ENCODE measurements at places on chromosomes 6 and 20.

- no peak for DNase-seq
Measured at GRCh38 chr6:41713650-41714291, 21.6 kb downstream of the TFEB start.

- DNase-seq = no peak
Measured at GRCh38 chr6:42239333-42239732, 21.7 kb upstream of the MRPS10 start.

- DNase-seq = no peak
Measured at GRCh38 chr6:129661536-129662405, 48.2 kb downstream of the ARHGAP18 start.

- DNase-seq = no peak
Measured at GRCh38 chr6:45789238-45789637, 226.4 kb downstream of the CLIC5 start.

GRCh38 chr6:90787446-90787845, 200.6 kb upstream of the MAP3K7 start:
- no peak for DNase-seq

DNA sequence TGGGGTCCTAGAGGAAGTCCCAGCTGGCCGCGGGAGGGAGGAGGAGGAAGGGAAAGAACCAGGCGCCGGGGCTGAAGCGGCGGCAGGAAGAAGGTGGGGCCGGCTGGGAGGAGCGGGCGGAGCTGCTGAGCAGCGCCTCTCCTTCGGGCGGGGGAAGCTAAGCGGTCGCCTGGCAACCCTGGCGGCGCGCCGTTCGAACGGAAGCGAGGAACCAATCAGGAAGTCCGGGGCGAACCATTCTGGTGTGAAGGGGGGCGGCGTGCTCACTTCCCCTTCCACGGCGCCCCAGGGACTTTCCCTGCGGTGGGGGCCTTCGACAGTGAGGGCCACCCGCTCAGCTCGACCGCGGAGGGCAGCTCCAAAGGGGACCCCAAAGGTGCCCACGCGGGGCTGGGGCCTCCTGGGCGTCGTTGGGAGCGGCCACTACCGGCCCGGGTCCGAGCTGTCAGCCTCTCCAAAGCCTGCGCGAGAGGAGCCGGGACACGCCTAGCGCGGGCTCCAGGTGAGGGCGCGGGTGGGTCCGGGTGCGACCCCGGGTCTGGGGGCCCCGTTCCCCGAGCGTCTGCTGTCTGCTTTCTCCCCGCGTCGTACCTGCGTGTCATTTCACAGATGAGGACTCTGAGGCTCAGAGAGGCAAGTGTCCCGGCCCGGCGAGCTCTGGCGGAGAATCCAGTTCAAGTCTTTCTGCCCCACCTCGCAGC, at the start of gene FAM110A:
FAM110A (plus strand) TSS at position 266 of the 701 bp plus-strand sequence. CDS start 11,090 bp downstream, outside the sequence.
- DNase-seq = peak; percentile 93

DNA sequence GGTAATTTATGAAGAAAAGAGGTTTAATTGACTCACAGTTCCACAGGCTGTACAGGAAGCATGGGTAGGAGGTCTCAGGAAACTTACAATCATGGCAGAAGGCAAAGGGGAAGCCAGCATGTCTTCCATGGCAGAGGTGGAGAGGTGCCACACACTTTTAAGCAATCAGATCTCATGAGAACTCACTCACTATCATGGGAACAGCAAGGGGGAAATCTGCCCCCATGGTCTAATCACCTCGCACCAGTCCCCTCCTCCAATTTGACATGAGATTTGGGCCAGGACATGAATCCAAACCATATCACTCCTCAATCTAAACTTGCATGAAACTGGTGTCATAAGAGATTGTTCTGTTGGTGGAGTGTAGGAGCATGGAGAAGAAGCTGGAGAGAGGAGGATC, 51.6 kb upstream of the CCN6 start:
- no peak for DNase-seq

- DNase-seq = no peak
Measured at GRCh38 chr6:5112066-5112799, 27.1 kb downstream of the PPP1R3G start.

DNA sequence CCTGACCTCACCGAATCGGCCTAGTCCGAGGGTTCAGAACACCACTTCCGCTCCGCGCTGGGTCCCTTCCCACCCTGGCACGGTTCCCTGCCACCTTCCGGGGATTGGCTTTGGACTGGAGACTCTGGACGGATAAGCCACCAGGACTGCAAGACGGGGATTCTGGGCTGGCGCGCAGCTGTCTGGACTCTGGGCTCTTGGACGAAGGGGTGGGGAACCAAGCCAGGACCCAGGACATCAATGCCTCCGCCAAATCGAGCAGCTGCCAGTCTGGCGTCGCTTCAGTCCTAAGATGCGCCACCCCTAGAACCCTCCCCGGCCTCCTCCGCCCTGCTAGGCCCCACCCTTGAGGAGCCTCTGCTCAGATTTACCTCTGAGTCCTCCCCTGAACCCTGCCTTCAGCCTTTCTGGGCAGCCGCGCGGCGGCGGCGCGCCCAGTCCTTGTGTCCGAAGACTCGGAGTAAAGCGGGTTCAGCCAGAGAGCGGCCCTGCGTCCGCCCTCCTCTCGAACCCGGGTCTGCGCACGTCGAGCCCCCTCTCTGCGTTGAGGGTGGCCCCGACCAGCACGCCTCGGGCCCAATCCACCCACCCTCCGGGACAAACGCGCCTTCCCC, 1.2 kb downstream of the KCNK17 start:
- DNase-seq = no peak

GRCh38 chr6:108091288-108091687, 16.7 kb upstream of the OSTM1 start:
- DNase-seq = no peak

GRCh38 chr20:23509247-23509913, 18.5 kb downstream of the CST8 start:
- DNase-seq = peak; percentile 57

DNA sequence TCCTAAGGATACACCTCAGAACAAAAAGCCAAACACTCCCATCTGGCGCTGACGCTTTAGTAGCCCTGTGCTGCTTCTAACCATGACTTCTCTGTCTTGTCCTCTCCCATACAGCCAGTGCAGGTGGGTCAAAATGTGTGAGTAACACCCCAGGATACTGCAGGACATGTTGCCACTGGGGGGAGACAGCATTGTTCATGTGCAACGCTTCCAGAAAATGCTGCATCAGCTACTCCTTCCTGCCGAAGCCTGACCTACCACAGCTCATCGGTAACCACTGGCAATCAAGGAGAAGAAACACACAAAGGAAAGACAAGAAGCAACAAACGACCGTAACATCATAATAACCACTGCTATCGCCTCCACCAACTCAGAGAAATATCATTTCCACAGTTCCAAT, 1.4 kb downstream of the DEFB132 start:
- no peak for DNase-seq

DNA sequence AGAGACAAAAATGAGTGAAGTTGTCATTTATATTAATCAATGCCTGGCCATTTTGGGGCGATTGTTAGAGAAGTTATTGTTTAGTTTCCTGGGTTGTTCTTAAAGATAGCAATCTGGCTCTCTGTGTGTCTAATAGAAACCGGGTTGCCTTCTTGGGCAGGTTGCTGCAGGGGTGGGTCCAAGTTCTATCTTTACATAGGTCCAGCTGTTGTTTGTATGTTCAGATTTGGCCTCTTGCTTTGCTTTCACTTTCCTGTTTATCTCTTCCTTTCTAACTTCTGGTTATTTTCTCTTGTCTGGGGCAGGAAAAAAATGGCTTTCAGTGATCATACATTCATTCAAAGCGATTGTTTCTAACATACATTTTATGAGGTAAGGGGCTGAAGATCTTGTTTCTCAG, 128.4 kb upstream of the NOX3 start:
- DNase-seq = no peak

DNA sequence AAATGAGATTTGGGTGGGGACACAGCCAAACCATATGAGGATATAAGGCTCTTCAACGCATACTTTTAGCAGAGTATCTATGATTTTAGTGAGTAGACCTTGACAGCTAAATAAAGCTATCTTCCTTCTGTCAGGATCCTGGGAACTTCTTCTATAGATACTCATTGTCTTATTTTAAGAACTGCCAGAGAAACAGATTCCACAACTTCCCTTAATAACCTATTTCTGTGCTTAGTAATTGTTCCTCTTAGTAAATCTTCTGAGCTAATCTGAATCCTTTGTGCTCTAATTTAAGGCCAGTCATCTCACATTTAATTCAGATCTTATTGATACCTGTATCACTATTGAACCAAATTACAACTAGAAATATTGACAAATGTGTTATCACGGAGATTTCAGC, 64.0 kb upstream of the CEP85L start:
- no peak for DNase-seq

DNA sequence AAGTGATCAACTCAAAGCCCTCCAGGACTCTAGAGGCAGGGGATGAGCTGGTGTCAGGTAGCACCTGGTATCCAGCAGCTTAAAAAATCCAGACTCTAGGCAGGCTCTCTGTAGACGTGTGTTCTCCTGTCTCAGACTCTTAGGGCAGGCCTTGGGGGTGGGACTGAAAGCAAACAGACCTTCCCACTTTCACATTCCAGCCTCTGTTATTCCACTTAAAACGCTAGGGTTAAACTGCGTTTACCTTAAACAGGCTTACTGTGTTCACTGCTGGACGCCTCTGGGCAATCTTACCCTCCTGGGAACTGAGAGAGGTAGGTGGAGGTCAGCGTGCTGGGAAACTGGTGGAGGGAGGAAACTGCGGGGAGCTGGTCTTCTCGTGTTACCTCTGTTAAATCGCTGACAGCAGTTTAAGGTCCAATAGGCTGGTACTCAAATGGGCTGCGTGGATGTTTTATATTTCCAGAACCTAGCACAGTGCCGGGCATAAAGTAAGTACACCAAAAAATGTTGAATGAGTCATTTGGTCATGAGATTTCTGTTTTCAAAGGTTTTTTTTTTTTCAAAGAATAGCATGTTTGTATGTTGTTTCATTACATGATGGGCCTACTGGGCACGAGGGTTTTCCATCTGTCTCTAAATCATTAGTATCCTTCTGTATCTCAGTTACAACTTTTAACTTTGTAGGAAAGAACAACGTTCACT, at the start of gene GCNT2:
GCNT2 (plus strand) TSS at position 248 of the 705 bp plus-strand sequence. CDS start 7,561 bp downstream, outside the sequence.
- peak; percentile 63 for DNase-seq

DNA sequence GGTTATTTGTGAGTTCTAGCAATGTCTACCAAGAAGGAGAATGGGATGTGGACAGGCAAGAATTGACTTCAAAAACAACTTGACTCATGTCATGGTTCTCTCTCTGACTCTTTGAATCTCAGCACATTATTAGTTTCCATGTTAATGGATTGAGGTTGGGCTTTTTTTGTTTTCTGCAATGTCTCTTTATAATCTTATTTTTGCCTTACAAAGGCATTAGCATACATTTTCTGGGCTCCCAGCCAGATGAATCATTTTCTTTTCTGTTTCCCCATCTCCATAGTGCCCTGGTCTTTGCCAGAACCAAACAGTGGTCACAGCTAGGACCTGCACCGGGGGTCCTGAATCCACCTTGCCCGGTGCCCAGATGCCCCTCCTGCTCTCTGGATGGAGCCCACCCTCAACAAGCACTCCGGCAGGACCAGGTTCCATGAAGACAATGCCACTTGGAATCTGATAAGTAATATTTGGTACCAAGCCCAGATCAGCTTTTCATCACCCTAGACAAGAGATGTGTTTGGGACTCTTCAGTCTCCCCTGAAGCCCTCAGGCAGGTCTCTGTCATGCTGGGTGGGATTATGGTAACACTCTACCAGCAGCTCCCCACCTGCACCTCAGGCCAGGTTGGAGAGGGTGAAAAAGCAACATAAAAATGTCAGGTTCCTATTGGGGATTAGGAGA, 266.7 kb upstream of the SULF2 start:
- no peak for DNase-seq

- DNase-seq = no peak
Measured at GRCh38 chr20:13355411-13355810, 134.3 kb downstream of the ISM1 start.

DNA sequence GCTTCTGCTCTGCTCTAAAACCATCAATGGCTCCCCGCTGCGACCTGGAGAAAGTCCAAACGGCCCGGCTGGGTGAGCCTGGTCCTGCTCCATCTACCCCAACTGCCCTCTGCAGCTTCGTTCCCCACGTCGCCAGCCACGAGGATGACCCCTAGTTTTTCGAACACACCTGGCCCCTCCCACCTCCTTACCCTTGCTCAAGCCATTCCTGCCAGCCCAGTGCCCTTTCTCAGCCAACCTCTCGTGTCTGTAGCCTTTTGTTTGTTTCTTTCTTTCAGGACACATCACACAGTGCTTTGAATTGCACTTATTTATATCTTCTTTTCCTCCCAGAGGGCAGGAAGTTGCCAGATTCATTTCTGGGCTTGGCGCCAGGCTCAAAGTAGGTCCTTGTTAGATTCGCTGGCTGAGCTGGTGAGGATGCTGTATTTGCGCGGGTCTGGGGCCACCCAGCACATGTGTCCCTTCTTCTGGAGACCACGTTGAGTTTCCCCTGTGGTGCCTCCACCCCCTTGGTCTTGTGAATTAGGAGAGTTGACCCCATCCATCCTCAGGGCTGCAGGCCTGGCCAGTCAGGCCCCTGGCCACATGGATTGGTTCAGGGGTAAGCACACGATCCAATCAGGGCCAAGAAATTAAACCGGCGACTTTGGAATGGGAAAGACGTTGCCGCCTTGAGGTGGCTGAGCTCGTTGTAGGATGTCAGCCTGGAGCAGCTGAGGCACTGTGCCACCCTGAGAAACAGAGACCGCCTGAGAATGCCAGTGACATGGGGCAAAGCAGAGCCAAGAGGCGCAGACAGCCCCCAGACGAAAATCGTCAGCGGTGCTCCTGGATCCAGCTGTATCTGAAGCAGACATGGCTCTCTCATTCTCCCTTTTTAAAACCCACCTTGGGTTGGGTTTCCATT, 156.0 kb downstream of the CEBPB start:
- DNase-seq = no peak

GRCh38 chr20:12153628-12154027, 235.9 kb downstream of the BTBD3 start:
- DNase-seq = no peak

DNA sequence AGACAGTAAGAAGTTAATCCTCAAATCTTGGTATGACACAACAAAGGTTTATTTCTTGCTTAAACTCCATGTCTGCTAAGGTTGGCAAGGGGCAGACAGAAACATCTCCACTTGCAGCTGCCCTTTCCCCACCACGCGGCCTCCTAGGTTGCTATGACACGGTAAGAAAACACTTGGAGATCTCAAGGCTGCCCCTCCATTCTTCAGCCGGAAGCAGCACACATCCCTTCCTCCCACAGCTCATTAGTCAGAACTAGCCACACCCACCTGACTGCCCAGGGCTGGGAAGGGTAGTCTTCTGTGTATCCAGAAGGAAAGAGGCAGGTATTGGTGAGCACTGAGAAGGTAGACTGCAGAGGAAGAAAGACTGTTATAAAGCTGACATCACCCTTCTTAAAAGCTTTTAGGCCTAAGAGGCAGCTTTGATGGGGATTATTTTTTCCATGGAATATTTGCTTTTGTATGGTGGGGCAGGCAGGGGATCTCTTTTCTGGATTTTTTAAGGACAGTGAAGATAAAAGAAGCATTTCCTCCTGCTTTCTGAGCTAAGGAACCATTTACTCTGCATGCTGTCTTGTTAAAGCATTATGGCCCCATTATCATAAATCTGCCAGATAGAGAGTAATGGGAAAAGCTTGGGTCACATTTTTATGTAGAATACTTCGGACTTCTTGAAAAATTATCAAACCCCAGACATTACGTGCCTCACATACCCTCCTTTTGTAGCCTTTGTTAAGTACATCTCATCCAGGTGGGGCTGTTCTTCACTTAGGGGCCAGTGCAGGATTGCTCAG, 41.6 kb downstream of the MRAP2 start:
- DNase-seq = peak; percentile 17

GRCh38 chr20:39108746-39109145, 146.6 kb downstream of the DHX35 start:
- DNase-seq = no peak

- DNase-seq = no peak
Measured at GRCh38 chr6:115612216-115612615, 448.5 kb downstream of the FRK start.

Data from nephron progenitor cell (in vitro differentiated cells).